Cortex of kidney (tissue), 1 donor: ENCODE measurements at places on chromosomes 12 and 14.

DNA sequence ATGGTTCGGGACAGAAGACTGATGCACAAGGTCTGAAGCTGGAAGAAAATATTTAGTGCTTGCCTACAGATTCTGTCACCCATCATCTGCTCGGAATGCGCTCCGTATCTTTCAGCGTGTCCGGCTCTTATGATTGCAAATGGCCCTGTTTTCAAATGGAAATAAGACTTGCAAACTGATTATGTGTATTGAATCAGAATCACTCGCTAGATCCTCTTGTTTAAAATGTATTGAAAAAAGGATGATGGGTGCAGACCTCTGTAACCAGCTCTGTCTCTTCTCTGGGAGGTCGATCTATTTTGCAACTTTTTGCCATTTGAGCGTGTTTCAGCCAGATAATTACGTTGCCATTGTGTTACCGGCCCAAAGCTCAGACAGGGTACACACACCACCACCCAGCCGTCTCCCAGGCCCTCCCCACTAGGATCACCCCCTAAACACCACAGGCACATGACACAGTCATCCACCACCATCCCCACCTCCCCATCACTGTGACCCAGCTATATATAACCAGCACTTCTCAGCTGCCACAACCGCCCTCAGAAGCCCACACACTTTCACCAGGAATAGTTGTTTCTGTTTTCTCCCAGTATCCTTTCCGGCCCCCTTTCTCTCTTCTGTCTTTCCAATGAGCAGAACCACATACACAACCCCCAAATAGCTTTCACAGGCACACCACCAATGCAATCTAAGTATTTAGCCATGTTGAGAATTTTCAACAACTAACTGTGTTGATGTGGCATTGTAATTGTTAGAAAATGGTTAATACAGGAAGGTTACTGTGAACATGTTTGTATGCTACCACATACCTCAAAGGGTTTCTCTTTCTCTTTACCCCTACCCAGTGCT, 10.7 kb downstream of the NKX2-1 start:
- no peak for DNase-seq

- no peak for DNase-seq
Measured at GRCh38 chr12:121009741-121010140, 6.5 kb downstream of the C12orf43 start.

DNA sequence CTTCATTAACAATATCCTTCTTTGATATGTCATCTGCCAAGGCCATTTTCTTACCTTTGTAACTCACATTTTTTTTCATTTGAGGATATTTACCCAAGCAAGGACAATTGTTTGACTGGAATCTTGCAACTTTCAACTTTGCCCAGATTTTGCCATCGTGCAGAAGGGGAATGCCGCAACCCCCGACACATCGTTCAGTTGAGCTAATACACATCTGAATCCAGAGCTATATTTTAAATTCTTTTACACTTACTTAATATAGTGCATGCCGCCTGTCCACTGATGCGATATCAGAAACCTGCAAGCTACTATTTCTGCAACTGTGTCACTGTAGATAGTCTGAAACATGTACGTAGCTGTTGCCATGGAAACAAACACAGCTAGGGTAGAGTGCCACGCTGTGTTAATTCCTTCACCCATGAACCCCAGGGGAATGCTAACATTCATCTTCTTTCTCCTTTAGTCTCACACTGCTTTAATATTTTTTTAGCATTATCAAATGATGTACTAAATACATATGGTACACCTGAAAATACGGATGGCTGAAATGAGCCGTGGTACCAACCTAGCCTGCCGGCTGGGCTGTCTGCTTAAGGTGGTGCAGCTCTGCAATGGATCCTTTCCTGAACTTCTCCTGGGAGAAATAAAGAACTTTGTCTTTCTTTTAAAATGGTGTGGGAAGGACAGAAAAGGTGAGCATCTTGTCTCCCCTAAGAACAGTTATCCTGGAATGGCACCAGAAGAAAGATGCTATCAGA, 77.0 kb upstream of the FOXN3 start:
- no peak for DNase-seq

DNA sequence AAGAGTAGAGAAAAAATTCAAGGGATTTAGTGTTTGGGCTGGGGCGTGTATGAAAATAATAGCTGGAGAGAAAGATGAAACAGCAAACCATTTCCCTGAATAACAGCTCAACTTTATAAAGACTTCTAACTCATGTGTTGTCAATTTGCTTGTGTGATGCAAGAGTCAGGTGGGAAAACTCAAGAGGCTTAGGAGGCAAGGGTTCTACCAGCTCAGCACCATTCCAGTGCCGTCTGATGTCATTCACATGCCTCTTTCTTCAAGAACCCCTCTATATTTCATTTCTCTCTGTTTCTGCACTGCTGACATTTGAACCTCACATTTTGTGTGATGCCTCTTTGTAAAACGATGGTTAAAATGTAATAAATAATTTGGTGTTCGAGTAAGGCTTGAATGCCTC, 192.2 kb downstream of the PRKD1 start:
- DNase-seq = no peak
